Central memory CD8-positive, alpha-beta T cell (primary cell): ENCODE measurements at places on chromosomes 4 and X.

GRCh38 chrX:124230655-124231450 lies 101.6 kb upstream of the TEX13D start:
- no peak for DNase-seq

DNA sequence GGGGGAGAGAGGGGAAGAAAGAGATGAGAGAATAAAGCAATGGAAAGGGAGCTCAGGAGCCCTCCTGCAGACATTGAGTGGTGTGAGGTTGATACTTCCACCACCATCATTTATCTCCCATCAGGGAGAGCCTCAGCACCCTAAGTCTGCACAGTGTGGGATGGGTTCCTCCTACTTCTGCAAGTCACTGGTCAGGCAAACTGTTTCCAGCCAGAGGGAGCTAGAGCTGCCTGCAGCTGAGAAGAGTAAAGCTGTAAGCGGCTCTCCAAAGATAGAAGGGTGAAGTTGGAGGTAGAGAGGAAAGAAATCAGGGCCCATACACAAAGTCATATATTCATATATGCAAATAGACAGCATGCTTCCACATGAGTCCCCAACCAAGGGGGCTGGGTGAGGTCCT lies 21.9 kb upstream of the ZNF81 start:
- DNase-seq: no peak

DNA sequence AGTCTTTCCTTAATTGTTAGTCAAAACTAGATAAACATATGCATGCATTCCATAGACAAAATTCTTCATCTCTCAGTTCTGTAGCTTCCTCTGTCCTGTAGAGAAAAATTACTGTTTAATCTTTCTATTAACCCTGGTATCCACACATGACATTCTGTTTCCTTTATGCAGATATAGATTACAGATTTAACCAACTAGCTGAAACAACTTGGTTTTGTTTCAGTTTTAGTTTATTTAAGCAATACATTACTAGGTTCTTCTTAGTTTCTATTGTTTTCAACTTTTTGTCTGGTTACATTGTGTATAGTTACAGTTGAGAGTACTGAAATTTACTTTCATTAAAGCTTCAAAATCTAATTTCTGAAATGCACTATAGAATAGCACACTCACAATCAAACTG lies 933.9 kb upstream of the EPHA5 start:
- no peak for DNase-seq

DNA sequence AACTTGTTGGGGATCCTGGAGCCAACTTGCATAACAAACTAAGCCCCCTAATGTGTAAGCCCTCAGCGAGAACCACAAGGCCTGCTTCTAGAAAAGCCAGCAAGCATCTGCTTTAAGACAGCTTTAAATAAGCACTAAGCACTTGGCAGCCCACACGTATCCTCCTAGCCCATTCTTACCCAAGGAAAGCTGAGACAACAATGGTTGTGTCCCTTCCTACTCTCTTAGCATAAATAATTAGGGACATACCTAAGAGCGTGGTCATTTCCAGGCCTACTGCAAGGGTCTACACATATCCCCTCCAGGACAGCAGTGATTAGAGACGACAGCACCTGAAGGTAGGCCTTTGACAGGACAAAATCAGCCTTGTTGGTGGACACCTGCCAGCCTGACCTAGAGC lies 322.8 kb upstream of the PPARGC1A start:
- DNase-seq: no peak

GRCh38 chr4:1748465-1748995 lies 27.2 kb downstream of the TACC3 start:
- DNase-seq: peak; percentile 72

DNA sequence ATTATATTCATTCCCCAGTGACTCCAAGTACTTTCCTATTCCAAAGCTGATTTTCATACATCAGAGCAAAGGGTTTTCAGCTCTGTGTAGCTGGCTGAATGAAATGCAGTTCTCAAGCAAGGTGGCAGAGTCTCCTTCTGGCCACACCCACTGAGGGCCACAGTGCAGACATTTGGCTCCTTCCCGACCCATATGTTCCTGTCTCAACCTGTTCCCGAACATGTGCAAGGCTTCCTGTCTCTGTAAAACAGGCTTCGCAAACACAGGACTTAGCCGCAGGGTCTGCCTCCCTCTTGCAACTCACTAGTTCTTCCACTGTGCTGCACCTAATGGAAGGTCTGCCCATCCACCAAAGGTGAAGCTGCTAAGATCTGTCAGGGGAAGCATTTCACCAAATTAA lies 249.2 kb downstream of the MID1IP1 start:
- no peak for DNase-seq

- peak; percentile 47 for DNase-seq
Measured at GRCh38 chr4:38509551-38509950, 154.4 kb upstream of the KLF3 start.

DNA sequence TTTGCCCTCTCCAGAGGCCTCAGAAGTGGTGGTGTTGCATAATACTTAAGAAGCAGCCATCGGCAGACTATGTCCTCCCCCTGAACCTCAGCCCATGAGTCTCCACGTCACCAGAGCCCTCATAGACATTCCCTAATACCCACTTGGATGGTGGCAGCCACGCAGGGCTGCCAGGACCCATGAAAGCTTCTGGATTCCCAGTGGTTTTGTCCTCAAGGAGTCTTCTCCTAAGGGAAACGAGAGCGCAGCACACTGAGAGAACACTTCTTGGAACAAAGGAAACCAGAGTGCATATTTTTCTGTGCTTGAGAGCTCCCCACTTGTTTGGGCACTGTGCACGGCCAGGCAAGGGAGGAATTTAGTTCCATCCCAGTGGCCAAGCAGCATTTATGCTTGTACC lies 204.1 kb upstream of the DMD start:
- no peak for DNase-seq

DNA sequence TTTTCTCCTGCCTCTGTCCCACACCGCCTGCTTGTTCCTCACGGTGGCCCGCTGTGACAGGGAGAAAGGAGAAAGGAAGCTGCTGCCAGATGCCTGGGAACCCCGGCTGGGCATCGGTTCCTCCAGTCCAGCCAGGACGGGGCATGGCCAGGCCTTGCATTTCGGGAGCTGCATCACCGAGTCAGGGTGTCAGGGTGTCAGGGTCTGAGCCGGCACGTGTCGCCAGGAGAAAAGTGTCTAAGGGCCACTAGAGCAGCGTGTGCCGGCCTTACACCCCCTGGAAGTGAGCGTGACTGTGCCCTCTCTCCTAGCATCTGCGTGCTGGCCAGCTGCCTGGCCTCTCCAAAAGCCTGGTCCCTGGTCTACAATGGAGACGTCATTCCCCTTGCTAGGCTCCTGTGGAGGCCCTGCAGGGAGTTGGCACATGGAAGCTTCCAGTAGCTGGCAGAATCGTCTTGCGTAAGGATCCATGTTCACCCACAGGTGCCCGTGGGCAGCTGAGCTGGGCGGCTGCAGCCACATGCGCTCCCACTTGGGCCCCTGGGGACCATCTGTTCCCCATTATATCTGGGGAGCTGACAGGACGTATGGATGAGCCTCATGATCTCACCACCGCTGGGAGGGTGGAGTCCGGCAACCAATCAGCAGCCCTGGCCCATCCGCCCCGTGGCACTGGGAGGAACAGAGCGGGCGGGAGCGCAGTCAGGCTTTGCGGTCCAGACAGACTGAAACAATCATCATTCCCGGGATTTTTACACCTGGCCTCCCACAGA lies 39.9 kb upstream of the HMX1 start:
- peak; percentile 5 for DNase-seq

GRCh38 chr4:896216-896615 lies 35.9 kb downstream of the GAK start:
- no peak for DNase-seq

DNA sequence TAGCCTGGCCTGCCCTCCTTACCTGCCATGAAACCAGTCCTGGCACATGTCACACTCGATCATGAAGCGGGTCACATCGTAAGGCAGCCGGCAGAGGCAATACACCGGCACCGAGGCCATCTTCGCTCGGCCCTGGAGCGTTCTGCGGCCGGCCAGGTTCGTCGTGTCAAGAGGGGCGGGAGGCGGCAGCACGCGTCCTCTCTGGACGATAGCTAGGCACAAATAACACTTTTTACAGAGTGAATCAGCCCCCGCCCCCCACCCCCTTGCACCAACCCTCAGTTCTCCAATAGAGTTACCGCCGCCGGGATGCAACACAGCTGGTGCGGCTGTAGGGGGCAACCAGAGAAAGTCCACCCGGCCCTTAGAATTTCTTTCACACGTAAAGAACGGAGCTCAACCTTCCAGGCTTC lies 1.7 kb downstream of the PHF8 start:
- peak; percentile 16 for DNase-seq

DNA sequence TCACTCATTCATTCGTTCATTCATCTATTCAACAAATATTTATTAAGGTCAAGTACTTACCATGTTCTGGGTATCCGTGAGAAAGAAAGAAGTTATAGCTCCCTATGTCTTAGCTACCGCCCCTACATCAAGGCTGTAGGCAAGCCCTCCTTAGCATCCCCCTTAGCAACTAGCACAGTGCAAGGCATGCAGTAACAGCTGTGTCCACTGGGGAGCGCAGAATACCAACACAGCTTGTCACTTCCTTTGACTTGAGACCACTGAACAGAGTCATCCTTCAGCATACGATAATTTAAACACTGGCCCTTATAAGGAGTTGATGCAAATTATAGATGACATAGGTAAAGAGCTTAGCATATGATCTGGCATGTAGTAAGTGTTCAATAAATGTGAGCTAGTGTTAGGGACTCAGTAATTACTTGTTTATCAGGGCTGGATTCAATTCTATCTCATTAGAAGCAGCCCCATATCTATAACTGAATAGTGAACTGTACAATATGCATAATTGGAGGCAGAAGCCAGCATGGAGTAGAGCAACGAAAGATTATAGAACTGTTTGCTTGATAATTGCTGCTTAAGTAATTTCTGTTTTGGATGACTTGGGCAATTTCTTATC lies 8.7 kb downstream of the KIAA1210 start:
- peak; percentile 12 for DNase-seq

DNA sequence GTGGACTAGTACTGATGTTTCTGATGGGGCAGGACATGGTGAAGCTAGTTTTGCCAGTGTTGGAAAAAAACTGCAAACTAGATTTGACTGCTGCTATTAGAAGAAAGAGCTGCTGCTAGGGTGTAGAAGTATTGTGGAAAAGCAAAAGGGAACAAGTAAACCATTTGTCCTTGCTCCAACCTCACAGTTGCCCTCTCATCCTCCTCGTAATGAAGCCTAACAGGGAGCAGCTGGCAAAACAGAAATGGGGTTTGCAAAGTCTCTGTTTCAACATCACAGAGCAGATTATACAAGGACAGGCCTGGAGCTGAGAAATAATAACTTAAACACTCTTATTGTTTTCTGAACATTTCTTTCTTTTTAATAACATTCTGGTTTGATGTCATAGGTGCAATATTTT lies 346.2 kb downstream of the MAGEB5 start:
- DNase-seq: no peak

GRCh38 chr4:114599231-114599902 lies 760 bp downstream of the UGT8 start:
- no peak for DNase-seq

DNA sequence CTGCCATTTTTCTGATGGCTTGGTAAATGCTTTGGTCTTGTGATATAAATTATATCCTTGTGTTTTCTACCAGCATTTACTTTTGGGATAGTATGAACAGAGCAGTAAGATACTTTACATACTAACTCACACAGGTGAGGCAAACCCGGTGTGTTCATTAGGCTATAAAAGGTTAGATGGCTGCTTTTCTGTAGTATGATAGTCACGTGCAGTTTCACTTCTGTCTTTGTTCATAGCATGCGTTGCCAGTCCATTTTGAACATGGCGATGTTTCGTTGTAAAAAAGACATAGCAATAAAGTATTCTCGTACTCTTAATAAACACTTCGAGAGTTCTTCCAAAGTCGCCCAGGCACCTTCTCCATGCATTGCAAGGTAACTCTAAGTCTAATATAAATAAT lies 88.4 kb downstream of the KLHL8 start:
- DNase-seq: no peak

- DNase-seq: no peak
Measured at GRCh38 chr4:160563552-160564282, 1460.8 kb downstream of the RAPGEF2 start.

GRCh38 chr4:167622481-167623240 lies 388.4 kb upstream of the SPOCK3 start:
- DNase-seq: no peak

DNA sequence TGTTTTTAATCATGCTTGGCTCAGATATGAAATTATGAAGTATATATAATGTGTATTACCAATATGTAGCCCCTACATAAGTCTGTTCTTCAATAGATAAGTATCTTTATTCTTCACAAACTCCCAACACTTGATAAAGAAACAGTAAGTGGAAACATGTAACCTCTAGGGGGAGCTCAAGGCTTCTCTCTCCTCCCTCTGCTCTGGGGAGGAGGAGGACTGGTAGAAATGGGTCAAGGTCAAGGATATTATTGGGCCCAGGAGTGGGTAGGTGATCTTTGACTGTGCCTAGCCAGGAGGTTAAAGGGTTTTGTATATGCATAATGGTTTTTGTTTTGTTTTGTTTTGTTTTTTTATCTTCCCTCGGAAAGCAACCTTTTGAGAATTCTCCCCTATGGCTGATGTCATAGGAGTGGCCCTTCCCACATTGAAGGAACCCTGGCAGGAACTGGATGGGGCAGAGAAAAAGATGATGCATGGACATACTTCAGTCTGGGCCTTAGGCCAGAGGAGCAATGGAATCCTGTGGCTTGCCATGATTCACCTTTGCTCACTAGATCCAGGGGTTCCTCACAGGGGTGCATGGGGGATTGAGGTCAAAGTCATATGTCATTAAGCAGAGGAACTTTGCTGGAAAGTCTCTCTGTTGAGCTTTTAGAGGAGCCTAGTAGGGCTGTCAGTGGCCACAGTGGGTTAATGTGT lies 460.3 kb downstream of the MID1IP1 start:
- DNase-seq: no peak

DNA sequence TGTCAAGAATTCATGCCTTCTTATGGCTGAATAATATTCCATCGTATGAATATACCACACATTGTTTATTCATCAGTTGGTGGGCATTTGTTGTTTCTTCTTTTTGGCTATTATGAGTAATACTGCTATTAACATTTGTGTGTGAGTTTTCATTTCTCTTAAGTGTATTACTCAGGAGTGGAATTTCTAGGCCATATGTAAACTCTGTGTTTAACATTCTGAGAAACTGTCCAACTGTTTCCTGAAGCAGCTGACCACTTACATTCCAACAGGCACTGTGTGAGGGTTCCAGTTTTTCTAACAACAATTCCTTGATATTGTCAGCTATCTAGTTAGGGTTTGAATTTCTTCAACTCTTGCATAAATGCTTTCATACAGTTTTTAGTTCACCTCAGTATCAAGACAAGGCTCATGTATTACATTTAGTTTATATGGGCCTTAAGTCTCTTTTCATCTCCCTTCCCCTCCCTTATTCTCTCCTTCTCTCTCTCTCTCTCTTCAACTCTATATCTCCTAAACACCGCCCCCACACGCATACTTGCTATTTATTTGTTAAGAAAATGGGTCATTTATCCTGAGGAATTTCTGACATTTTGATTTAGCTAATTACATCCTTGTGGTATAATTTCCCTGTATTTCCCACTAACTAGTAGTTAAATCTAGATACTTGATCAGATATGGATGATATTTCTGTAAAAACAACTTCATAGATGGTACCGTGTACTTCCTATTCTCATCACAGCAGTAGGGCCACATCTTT lies 77.4 kb downstream of the WDR19 start:
- DNase-seq: no peak

GRCh38 chr4:32962100-32962499 lies 2241.9 kb downstream of the PCDH7 start:
- DNase-seq: no peak
